ENCODE measurements at places on chromosomes 7 and 10. TPM values are rescaled to one million over a fixed set of nuclear protein-coding genes. Genes with fewer than 3 reads are reported as not detected.

GRCh38 chr10:73503037-73503436, 7.2 kb upstream of the PPP3CB start:
- DNase-seq: no peak

The ANXA8 gene
- total RNA-seq: not detected

DNA sequence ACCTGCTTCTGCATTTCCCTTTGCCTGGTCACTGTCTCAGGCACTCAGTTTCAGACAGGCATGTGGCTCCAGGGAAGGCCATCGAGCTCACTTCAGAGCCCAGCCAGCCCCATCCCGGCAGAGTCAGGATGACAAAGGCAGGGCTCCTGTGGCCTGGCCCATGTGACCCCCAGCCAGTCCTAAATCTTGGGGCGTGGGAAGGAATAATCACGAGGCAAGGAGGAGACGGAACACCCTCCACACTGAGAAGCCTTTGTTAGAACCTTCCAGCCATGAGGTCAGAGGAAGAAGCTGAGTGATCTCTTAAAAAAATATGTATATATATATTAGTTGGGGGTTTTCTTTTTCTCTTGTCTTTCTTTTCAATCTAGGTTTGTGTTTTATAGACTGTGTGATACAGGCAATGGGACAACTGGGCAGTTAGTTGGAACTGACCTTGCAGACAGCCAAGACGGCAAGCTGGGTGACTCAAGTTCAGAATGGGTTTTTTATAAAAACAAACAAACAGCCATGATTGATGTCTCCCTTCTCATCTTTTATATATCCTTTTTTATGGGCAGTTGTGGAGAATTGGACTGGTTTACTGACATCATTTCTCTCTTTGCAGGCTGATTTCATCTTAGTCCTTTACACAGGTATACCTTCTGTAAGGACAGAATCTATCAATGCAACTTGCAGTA, 60.8 kb downstream of the CHN2 start:
- DNase-seq: no peak

The ITGB8 gene
- total RNA-seq: not detected

The STAG3 gene
- 12.1 TPM for total RNA-seq

DNA sequence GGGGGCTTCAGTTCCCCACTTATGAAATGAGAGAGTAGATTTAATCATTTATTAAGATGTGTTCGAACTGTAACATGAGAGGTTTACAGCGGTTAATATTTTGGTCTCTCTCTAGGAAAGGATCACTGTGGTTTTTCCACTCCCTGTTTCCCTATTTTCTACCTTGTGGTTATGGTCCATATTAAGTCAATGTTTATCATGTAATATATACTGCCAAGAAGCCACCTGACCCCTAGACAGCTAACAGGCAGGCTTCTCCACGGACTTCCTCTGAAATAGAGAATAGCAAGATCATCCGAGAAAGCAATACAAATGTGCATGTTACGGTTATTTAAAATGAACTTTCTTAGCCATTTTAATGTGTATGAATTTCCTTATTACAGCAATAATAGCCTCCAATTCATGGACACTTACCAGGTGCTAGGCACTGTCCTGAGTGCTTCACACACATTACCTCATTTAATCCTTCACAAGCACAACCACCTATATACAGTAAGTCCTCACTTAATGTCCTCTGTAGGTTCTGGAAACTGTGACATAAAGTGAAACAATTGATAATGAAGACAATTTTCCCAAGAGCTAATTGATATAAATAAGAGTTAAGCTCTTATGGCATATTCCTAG, 835 bp upstream of the COL28A1 start:
- no peak for DNase-seq

The CCL26 gene
- total RNA-seq: not detected

DNA sequence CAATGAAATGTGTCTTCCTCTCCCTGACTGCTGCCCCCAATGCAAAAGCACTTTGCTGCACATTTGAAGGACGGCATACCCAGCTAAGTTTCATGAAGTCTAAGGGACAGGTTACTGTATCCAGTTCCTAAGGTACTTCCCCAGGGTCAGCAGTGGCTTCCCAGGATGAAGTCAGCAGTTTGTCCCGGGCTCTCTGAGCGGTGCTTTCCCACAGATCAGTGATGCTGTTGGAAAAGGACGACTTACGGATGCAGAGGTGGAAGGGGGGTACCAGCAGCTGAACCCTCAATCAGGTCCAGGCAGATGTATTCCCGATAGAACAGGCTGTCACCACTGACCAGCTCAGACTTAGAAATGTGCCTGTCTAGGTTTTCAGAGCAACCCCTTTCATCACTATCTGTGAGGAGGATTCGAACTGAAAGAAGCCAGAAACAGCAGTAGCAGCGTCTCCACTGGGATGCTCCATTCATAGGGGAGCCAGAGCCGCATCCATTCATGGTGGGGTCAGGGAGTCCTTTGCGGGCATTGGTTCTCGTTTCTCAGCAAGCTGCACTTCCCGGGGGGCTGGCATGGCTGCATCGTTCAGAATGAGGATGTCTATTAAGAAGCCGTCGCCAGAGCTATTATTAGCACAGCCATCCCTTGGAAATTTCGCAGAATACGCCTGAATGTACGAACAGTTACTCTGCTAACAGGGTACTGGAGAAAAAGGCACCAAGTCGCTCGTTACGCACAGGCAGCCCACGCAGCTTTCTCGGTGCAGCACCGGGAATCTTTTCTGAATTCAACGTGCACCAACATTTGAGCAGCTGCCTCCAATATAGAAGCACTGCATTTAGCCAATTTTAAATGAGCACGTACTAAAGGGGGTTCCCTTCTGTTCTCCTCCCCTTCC, 303.7 kb downstream of the PRPF18 start:
- DNase-seq: no peak

GRCh38 chr7:52928591-52928990, 106.8 kb upstream of the POM121L12 start:
- DNase-seq: no peak

The ATRNL1 gene
- total RNA-seq: not detected

The RPEL1 gene
- total RNA-seq: not detected

The JAKMIP3 gene
- 0.16 TPM for total RNA-seq

GRCh38 chr7:99894738-99895137, 17.9 kb upstream of the OR2AE1 start:
- DNase-seq: no peak

GRCh38 chr10:51510231-51510630, 189.2 kb downstream of the CSTF2T start:
- DNase-seq: no peak

DNA sequence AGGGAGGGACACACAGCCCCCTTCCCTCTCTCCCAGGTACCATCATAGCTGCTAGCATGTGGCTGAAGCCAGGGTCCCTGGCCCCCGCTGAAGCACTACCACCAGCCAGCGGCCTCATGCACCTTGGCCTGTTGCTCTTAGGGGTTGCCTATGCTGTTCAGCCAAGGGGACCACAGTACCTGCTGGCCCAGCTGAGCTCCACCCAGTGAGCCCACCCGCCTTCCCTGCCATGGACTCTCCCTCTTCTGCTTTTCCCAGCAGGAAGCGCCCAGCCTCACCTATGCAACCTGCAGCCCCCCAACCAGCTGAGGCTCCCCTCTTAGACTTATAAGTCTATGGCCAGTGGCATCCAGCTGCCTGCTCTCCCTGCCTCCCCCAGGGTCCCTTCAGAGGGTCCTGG, 8.7 kb upstream of the MTPAP start:
- DNase-seq: no peak

DNA sequence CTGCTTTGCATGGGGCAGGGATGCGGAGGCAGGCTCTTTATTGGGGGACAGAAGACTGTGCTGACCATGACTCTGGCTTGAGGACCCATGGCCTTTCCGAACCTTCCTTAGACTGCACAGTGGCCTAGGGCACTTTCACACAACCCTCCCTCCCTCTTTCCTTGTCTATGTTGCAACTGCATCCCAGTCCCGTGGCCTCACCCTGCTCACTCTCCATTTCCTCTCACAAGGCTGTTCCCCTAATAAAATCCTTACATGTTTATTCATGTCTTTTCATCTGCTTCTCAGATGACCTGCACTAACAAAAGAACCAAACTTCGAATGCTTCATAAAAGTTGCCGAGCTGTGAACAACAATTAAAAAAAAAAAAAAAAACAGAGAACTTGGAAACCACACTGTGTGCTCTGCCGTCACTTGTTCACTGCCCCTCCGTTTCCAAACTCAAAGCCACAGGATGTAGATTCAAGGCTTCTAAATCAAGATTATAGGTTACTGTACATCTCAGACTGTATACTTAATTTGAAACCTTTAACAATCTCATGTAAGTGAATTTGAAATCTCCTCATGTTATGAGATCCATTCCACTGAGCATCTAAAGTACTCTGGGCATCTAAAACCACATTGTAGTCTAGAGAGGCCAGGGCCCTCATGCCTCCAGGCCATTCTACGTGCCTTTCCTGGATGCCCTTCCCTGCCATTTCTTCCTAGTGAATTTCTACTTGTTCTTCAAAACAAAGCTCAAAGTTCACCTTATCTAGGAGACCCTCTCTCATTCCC, 265.9 kb downstream of the SNX13 start:
- no peak for DNase-seq

DNA sequence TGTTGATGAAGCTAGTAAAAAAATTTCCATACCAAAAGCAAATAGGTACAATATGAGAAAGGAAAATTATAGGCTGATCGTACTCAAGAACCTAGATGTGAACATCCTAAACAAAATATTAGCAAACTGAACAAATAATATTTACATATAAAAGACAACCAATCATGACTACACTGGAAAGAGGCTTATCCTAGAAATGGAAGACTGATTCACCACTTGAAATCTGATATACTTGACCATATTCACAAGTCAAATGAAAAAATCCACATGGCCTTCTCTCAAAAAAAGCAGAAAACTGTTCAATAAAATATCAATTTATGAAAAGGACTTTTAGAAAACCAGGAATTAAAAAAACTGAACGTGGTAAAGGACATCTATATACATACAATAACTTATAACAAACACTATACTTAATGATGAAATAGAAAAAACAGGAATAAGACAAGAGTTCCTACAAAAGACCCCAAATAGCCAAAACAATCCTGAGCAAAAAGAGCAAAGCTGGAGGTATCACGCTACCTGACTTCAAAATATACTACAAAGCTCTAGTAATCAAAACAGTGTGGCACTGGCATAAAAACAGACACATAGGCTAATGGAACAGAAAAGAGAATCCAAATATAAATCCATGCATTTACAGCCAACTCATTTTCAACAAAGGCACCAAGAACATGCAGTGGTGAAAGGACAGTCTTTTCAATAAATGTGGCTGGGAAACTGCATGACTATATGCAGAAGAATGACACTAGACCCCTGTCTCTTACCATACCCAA, 29.2 kb upstream of the FAM180A start:
- no peak for DNase-seq

The SLC26A5 gene
- not detected for total RNA-seq

The CPXM2 gene
- not detected for total RNA-seq

GRCh38 chr10:28457110-28457509, 75.8 kb upstream of the WAC start:
- DNase-seq: no peak

The TMEM196 gene
- not detected for total RNA-seq

GRCh38 chr7:147485660-147486210, 1104.8 kb upstream of the C7orf33 start:
- no peak for DNase-seq

The SUN3 gene
- not detected for total RNA-seq

- DNase-seq: no peak
Measured at GRCh38 chr10:59711871-59712494, 2.3 kb upstream of the SLC16A9 start.

- no peak for DNase-seq
Measured at GRCh38 chr10:122847782-122848604, 2.3 kb upstream of the CUZD1 start.

The SEMA3E gene
- total RNA-seq: not detected

GRCh38 chr10:100978121-100978900, 9.0 kb downstream of the MRPL43 start:
- DNase-seq: no peak

- no peak for DNase-seq
Measured at GRCh38 chr7:1127001-1127400, 33.0 kb downstream of the ZFAND2A start.

GRCh38 chr10:28785018-28785417, 107.7 kb downstream of the BAMBI start:
- no peak for DNase-seq

GRCh38 chr10:15715619-15716227, 4.0 kb downstream of the ITGA8 start:
- DNase-seq: no peak

GRCh38 chr7:94584113-94584512, 71.8 kb downstream of the SGCE start:
- no peak for DNase-seq

DNA sequence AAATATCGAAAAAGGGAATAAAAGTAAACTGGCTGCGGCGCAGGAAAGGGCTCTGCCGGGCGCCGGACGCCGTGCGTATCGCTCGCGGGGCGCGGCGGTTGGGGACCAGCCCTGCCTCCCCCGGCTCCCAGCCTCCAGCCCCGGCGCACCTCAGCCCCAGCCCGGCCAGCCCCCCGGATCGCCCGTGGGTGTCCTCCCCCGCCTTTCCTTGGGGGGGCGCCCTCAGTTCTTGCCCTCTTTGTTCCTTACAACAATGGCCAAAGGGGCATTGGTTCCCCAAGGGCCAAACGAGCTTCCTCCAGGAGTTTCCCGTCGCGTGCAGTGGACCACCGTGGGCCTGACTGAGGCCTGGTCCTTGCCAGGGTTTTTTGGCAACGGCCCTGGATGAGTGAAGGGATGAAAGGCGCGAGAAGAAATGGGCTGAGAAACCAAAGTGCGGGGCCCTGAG, 1.2 kb downstream of the MACROH2A2 start:
- no peak for DNase-seq

GRCh38 chr7:107138696-107139420, 29.9 kb upstream of the HBP1 start:
- no peak for DNase-seq

The LIPN gene
- total RNA-seq: not detected

GRCh38 chr7:111893190-111893589, 313.0 kb downstream of the DOCK4 start:
- no peak for DNase-seq

- DNase-seq: no peak
Measured at GRCh38 chr10:17533731-17534130, 79.3 kb upstream of the ST8SIA6 start.

- no peak for DNase-seq
Measured at GRCh38 chr10:8874268-8874667, 819.8 kb downstream of the GATA3 start.

DNA sequence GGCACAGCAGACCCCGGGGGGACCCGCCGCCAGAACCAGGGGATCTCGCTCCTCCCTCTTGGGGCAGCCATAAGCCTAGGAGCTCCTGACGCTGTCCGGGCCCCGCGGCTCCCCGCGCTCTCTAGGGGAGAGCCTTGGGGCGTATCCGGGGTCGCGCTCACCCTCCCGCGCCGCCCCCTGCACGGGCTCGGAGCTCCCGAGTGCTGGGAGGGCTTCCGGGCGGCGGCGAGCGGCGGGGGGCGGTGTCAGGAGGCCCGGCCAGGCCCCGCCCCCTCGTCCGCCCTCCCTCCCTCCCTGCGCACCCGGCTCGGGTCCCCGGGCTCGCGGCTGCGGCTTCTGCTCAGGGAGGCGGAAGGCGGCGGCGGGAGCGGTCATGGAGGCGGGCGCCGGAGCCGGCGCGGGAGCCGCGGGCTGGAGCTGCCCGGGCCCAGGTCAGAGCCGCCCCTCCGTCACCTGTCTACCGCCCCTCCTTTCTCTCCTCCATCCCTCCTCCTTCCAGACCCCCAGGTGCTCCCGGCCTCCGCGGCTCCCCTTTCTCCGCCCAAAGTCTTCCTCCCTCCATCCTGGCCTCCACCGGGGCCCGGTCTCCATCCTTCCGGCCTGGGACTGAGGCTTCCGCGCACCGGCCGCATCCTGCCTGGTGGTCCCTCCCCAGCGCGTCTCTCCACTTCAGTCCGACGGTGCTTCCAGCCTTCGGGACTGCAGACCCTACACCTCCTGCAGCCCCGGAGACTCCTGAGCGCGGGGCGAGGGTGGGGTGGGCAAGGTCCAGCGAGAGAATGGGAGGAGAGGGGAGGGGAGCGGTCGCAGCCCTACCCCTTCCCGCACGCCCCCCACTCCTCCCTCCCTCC, at the start of gene CCDC136:
Gene CCDC136 (plus strand): TSS at position 848 of the 851 bp plus-strand sequence. CDS start 444 bp downstream, outside the sequence.
- DNase-seq: peak; percentile 82
